Stimulated activated naive CD4-positive, alpha-beta T cell (primary cell): ENCODE measurements at places on chromosomes 11 and 22.

DNA sequence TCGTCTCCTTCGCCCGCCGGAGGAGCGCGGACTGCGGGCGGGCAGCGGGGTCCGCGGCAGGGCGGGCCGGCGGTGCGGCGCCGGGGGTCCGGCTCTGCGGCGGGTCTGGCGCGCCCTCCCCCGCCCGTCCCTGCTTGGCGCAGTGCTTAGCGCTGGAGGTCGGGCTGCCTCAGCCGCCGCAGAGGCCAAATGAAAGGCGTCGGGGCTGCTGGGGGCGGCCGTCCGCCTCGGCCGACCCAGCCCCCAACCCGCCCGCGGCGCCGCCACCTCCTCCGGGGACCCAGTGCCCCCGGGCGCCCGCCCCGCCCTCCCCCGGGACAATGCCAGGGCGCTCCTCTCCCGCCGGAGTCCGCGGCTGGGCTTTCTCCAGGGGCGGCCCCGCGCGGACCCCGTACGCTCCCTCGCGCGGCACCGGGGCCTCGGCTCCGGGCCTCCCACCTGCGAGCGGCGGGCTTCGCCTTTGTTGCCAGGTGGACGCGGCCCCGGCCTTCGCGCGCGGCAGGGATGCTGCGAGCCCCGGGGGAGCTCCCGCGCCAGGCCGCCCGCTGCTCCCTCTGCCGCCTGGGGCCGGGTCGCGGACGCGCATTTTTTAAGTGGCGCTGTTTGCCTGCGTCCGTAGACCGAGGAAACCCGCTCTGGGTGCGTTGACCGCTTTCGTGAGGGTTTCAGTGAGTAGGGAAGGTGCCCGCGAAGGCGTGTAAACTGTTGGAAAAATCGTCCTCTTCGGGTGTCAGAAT, 583 bp downstream of the APLP2 start:
- DNase-seq: peak; percentile 11

- DNase-seq: peak; percentile 50
These were observed 486 bp downstream of the NAP1L4 start for GRCh38 chr11:2991452-2992233.

DNA sequence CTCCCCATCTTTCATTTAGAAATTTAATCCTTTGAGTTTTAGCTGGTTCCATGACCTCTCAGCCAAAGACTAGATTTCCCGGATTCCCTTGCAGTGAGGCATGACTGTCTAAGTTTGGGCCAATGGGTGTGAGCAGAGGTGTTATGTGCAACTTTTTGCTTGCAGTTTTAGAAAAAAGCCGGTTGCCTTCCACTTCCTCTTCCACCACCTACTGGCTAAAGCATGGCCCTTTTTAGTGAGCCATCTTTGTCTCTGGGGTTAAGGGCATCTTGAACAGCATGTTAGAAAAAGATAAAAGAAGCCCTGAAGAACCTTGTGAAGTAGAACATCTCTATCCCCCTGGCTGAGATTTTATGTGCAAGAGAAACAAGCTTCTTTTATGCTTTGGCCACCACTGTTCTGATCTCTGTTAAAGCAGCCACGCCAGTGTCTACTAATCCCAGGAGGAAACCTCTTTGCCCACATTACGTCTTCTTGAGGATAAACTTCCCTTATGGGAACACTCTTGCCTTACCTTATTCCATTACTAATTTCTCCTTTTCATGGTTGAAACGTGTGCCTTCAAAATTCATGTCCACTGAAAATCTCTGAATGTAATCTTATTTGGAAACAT, 279.9 kb downstream of the TENM4 start:
- DNase-seq: no peak

- DNase-seq: no peak
These were observed 19.6 kb upstream of the ARHGAP42 start for GRCh38 chr11:100667449-100667848.

- peak; percentile 36 for DNase-seq
These were observed 22.0 kb upstream of the PATE1 start for GRCh38 chr11:125724125-125724524.

DNA sequence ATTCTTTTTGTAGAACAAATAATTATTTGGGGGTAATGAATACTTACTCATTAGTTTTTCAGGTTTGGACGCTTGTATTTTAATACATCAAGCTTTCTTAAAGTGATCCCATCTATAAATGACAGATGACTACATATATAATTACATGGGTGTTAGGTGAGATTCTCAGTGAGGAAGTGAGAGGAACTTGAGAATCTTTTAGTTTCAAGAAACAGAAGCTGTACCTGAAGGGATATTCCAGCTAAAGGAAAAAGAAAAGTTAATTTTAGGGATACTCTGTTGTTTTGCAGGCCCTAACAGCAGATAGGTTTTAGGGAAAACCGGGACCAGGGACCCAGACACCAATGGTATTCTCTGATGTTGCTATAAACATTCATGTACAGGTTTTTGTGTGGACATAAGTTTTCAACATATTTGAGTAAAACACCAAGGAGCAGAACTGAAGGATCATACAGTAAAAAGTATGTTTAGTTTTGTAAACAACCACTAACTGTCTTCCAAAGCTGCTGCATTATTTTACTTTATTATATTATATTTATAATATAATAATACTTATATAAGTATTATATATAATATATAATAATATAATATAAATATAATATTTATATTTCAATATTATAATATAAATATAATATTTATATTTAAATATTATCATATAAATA, 24.1 kb upstream of the PHOX2A start:
- no peak for DNase-seq
